ENCODE measurements at places on chromosomes 3 and 15. TPM values are rescaled to one million over a fixed set of nuclear protein-coding genes. Genes with fewer than 3 reads are reported as not detected.

GRCh38 chr15:87743562-87743961 is 513.0 kb downstream of the NTRK3 start:
- peaks cover 8% of the 10 kb centered on the region for H3K4me1 ChIP-seq
- no peak overlapping the region for H3K27ac ChIP-seq
- no peaks in the 10 kb centered on the region for H3K27me3 ChIP-seq
- no peak for DNase-seq

- no peak overlapping the region for H3K4me3 ChIP-seq
- H3K27me3 ChIP-seq, result no peaks in the 10 kb centered on the region
- DNase-seq, result no peak
- no peaks in the 10 kb centered on the region for H3K4me1 ChIP-seq
- H3K27ac ChIP-seq, result no peak overlapping the region
Measured at GRCh38 chr3:12921736-12922135, 80.4 kb upstream of the RPL32 start.

The MAGI1 gene
- total RNA-seq, result 48.2 TPM

DNA sequence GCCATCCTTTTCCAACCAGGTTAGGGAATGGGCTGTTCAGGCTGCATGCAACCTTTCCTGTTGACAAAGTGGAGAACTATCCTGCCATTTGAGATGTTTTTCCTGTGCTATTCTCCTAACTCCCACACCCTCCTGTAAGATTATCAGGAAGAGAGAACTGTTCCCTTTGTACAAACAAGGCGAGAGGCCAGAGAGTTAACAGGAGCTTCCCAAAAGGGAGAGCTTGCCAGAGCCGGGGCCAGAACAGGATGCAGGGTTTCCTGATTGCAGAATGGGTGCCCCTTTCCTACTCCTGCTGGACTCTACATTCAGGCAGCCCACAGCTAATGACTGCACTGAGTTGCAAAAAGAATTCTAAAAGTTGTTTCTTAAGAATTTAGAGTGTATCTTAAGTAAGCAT is 17.1 kb downstream of the PML start:
- H3K27me3 ChIP-seq, result no peaks in the 10 kb centered on the region
- no peak overlapping the region for H3K4me3 ChIP-seq
- DNase-seq, result no peak
- H3K27ac ChIP-seq, result peak overlapping the region; percentile 42

The ZNF385D gene
- 15.8 TPM for total RNA-seq

- peaks cover 41% of the 10 kb centered on the region for H3K36me3 ChIP-seq
- DNase-seq, result peak; percentile 40
- H3K4me3 ChIP-seq, result no peak overlapping the region
Measured at GRCh38 chr15:98914626-98915025, 93.0 kb downstream of the PGPEP1L start.

The STARD9 gene
- total RNA-seq, result 59.8 TPM

The PLSCR5 gene
- not detected for total RNA-seq

DNA sequence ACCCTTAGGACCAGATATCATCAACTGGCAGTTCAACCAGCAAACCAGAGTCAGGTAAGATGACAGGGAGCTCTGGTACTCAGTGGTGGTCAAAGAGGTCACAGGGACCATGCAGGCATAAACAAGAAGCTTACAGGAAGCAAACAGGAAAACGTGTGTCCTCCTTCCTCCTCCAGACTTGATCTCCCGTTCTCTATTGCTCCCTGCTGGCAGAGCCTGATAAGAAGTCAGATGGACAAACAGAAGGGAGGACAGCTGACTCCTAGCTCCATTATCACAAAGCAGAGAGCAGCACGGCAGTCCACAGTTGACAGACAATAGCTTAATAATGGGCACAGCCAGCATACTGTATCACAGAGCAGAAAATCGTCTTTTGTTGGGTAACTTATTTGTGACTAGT is 156.5 kb upstream of the SLC2A2 start:
- no peak for DNase-seq
- no peaks in the 10 kb centered on the region for H3K27me3 ChIP-seq
- H3K4me1 ChIP-seq, result peaks cover 35% of the 10 kb centered on the region
- no peak overlapping the region for H3K4me3 ChIP-seq
- H3K27ac ChIP-seq, result no peak overlapping the region

GRCh38 chr3:134761213-134761612 is 33.8 kb upstream of the EPHB1 start:
- H3K4me1 ChIP-seq, result no peaks in the 10 kb centered on the region
- H3K4me3 ChIP-seq, result no peak overlapping the region
- H3K27ac ChIP-seq, result no peak overlapping the region
- no peaks in the 10 kb centered on the region for H3K27me3 ChIP-seq
- no peaks in the 10 kb centered on the region for H3K36me3 ChIP-seq

- no peak overlapping the region for H3K27ac ChIP-seq
- no peak for DNase-seq
Measured at GRCh38 chr3:39754549-39754948, 54.9 kb upstream of the MYRIP start.

DNA sequence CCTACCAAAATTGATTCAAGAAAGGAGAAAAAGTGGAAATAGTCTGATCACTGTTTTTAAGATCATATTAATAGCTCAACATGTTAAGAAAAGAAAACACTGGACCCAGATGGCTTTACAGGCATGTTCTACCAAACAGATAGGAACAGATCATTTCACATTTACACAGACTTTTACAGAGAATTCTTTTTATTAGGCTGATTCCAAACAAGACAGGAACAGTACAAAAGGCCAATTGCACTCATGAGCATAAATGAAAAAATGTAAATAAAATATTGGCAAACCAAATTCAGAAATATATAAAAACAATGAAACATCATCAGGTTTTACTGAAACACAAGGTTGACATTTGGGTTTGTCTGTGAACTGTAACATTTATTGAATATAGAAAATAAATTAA is 106.5 kb downstream of the WNT5A start:
- H3K27ac ChIP-seq, result no peak overlapping the region
- H3K4me3 ChIP-seq, result no peak overlapping the region
- no peaks in the 10 kb centered on the region for H3K27me3 ChIP-seq
- no peaks in the 10 kb centered on the region for H3K36me3 ChIP-seq

The SOX2 gene
- total RNA-seq, result not detected

The NOX5 gene
- total RNA-seq, result 0.54 TPM

- no peak for DNase-seq
- no peaks in the 10 kb centered on the region for H3K4me1 ChIP-seq
- H3K27ac ChIP-seq, result no peak overlapping the region
- H3K27me3 ChIP-seq, result no peaks in the 10 kb centered on the region
- no peak overlapping the region for H3K4me3 ChIP-seq
Measured at GRCh38 chr15:66224946-66225345, 28.6 kb downstream of the MEGF11 start.

- H3K4me3 ChIP-seq, result no peak overlapping the region
- H3K27me3 ChIP-seq, result no peaks in the 10 kb centered on the region
Measured at GRCh38 chr3:31250116-31250777, 282.5 kb upstream of the STT3B start.
